GM13977 (cell line): ENCODE measurements at places on chromosomes 7 and 10.

DNA sequence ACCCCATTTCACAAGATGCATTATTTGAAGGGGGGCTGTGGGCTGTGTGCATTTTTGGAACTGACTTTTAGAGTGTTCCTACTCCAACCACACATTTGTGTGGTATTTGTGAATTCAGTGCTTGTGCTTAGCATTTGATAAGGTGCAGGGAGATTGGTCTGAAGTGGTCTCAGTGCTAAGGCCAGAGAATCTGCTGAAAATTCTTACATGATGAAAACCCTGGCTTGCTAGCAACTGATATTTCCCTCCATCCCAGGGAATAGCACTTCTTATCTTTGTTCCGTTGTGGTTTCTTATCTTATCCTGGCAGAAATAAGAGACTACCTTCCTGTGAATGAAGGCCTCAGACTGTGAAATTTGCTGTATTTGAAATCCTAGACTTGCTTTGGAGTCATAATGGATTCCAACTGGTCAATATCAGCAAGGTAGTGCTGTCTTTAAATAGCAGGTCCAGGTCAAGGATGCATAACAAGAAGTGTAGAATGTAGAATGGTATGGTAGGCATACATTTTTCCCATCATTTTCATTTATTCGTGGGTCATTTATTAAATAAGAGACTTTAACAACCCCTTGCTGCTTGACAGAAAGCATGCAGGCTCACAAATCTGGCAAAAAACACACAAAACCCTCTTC lies 986.9 kb downstream of the REEP3 start:
- DNase-seq, result no peak

DNA sequence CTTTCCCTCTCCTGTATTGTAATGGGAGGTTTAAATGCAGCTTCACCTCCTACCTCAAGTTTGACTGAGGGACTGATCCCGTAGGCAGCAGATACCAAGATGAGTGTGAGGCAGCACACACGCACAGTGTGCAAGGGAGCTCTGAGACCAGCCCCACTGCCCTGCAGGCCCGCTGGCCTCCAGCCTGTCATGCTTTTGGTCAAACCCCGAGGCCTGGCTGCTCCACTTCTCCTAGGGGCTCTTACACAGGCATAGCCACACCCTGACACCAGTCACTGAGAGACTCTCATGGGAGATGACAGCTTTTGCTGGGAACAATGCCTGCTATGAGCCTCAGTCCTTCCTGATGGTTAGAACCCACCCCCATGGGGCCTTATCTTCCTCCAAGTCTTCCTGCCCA lies 27.6 kb downstream of the DRGX start:
- DNase-seq, result no peak

GRCh38 chr7:47092336-47092735 lies 489.6 kb downstream of the TNS3 start:
- DNase-seq, result no peak

DNA sequence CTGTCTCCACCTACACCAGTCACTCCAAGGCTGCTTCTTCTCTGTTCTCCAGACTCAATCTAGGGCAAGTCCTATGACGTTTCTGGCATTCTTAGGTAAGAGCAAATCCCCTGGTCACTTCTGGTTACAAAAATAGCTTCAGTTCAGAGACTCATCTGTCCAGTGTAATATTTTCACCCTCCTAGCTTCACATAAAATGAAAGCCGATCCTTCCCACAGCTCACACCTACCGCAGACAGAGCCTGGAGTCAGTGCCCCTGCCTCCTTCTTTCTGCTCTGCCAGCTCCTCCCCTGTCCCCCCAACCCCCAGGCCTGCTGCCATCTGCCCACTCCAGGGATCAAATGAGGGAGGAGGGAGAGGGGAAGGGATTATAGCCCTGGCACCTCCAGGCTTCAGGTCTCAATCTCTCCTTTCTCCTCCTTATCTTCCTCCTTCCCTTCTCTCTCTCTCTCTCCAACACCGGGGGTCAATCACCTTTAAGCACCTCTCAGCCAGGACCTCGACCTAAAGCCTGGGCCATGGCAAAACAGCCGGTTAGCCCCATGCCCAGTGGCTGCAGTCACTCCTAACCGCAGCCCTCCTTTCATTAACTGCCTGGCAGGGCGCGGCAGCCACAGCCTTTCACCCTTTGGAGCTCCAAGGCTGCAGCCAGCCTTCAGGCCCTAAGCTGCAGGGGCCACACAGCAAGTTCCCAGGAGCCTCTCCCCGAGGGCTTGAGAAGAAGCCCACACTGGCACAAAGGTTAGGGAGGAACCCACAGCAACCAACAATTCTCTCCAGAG lies 292.6 kb upstream of the MGMT start:
- DNase-seq, result no peak

DNA sequence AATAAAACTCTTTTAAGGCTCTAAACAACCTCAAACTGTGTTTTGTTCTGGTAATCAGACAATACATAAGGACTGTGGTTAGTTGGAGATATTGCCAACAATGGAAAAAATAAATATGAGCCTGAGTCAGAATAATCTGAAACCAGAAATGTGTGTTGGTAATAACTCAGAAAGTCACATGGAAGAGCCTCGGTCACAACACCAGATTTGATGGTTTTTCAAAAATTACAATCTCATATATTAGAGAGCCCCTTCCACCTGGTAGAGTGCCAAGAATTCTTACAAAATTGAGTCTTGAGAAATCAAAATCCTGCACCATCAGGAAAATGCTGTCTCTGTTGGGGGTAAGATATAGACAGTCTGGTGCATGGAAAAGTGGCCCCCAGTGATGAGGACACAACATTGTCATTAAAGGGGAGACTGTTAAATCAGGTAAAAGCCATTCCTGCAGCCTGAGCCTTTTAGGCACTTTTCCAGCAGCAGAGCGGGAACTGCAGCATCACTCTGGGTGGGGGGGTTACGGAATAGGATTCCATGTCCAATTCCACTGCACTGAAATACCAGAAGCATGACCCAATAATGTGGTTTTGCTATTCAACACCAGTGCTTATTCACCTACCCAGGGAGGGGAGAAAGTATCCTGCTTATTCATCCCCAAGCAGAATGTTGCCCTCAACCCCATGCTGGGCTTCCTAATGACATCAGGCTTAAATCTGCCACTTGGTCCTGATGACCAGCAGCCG lies 9.5 kb upstream of the ADAM12 start:
- no peak for DNase-seq

DNA sequence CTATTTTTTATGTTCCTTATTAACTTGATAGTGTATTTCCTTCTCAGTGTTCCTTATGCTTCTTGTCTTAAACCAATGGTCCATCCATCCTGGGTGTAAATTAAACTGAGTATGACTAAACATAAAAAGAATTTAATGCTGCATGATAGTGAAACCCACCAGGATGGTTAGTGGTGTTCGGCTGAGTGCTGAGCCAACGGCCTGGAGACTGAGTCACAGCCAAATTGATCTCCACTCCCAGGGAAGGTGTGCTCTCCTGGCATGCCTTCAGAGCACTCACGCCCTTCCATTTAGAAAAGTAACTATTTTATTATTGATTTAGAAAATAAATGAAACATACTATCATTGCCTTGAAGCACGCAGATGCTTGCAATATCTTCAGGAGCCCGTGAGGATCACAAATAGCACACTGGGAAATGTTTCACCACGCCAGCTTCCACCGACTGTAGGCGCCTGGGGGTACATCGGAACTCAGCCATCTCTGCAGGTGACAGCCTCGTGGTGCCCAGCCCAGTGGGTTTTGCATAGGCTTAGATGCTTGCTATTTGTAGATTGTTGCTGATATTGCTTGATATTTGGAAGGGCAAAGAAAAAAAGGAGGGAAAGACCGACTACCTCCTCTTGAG lies 40.0 kb upstream of the LOXL4 start:
- DNase-seq, result no peak

- DNase-seq, result no peak
Measured at GRCh38 chr7:108605559-108606201, 36.0 kb downstream of the DNAJB9 start.

- peak; percentile 22 for DNase-seq
Measured at GRCh38 chr10:26528715-26529393, 90.7 kb downstream of the APBB1IP start.

DNA sequence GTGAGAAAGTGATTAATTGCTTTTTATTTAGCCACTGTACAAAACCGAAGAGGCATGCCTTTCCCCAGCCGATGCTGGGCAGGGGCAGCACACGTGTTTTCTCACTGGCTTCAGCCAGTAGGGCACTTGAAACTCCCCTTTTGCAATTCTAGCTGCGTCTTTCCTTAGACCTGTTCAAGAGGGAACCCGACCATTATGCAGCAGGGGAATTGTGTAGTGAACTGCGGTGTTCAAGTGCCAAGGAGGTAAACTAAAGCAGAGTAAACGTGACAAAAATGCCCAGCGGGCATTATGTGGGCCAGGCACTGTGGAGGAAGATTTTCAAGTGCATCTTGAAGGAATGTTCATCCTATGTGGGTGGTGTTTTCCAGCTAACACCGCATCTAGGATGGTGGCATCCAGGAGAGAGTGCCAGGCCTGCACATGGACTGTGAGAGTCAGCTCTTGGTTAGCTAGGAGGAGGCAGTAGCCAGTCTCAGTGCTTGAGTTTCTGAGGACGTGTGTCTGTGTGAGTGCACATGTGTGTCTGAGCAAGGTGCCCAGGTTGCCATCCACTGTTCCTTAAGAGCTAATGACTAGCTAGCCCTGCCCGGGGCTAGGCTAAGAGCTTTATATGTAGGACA lies 3.3 kb downstream of the WIPF3 start:
- no peak for DNase-seq

GRCh38 chr7:148700661-148701064 lies 2.0 kb downstream of the CUL1 start:
- DNase-seq, result no peak

DNA sequence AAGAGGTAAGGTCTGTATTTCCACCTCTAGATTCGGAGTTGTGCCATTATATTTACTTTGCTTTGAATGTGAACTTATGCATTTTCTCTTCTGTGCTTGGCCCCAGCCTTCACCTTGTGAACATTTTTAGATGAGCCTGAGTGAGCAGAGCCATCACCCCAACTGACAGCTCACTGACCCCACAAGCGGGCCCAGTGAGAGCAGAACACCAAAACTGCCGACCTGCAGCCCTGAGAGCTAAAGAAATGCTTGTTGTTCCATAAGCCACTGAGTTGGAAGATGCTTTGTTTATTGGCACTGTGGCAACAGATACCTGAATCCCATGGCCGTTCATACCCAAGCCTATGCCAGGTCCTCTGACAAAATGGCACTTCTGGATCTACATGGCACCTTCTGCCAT lies 37.8 kb downstream of the C10orf90 start:
- DNase-seq, result no peak

DNA sequence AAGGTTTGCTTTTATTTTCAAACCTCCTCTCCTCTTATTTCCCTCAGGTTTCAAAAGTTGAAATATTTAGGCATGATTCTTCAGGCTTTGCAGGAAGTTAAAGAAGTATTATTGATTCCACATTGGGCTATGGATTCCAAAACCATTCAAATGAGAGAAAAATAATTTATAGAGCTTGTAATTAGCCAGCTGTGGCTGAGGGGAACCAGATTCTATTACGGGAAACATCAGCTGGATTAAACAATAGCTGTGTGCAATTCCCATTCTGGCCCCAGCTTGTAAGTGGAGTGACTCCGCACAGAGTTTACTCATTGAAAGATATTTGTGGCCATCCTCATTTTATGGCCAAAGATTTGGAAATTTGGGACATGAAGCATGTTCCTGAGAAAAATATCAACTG lies 77.0 kb upstream of the PHYHIPL start:
- DNase-seq, result no peak

DNA sequence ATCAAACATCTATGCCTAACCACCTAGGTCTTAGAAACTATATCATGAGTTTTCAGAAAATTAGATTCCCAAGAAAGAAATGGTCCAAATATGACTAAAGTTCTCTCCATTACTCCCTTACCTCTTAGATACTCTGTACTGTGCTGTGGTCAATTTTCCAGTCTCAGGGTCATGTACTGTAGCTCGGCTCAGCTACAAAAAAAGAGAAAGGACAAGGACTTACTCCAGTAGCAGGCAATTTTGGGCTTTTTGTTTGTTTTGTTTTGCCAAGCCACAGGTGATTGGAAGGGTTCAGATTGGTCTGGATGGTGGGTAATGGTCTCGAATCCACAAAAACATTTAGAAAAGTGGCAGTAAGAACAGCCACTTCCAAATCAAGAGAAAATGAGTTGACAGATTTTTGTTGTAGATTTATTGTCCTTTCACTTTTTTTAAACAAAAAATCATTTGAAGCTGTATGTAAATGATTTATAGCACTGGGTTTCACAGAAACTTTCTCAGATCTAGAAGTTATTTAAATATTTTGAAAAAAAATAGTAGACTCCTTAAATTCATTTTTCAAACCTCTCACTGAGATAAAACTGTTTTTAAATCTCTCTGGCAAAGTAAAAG lies 52.8 kb downstream of the P4HA1 start:
- no peak for DNase-seq

GRCh38 chr7:2412587-2413201 lies 9.3 kb downstream of the CHST12 start:
- no peak for DNase-seq

DNA sequence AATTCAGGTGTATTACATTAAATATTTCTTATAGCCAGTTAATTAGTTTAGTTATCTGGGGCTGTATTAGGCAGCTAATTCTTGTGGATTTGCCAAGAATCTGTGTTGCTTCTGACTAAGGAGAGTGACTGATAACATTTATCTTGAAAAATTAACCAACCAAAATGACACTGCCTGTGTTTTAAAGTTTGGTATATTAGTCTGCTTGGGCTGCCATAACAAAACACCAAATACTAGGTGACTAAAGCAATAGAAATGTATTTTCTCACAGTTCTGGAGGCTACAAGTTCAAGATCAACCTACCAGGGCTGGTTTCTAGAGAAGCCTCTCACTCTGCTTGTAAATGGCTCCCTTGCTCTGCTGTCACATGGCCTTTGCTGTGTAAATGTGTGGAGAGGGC lies 12.9 kb downstream of the EXOC4 start:
- DNase-seq, result no peak

GRCh38 chr7:129536323-129536722 lies 34.0 kb downstream of the SMKR1 start:
- no peak for DNase-seq

GRCh38 chr7:75991531-75992082 lies 2.8 kb downstream of the TMEM120A start:
- no peak for DNase-seq

DNA sequence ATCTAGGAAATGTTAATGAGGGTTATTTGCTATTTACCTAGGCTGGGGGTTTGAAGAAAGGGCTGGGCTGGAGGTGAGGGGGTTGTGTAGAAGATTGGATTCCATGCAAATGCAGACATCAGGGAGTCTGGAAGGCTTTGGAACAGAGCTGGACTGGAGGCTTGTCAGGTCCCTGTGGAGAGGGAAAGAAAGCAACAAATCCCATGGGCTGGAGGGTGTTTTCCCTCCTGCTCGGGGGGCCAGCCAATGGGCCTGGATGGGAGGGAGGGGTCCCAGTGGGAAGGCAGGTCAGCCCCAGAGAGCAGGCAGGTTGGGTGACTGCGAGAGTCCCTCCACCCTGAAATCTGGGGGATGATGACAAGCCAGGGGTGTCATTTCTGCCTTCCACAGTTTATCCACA lies 431.8 kb downstream of the RPS24 start:
- DNase-seq, result no peak

GRCh38 chr7:2637505-2638223 lies 5.9 kb downstream of the TTYH3 start:
- DNase-seq, result peak; percentile 59
